Mammary epithelial cell (primary cell): ENCODE measurements at places on chromosomes 12 and 14. TPM values are rescaled to one million over a fixed set of nuclear protein-coding genes. Genes with fewer than 3 reads are reported as not detected.

- DNase-seq, result peak; percentile 50
Observed at GRCh38 chr12:53500142-53500775, 824 bp upstream of the TARBP2 start.

DNA sequence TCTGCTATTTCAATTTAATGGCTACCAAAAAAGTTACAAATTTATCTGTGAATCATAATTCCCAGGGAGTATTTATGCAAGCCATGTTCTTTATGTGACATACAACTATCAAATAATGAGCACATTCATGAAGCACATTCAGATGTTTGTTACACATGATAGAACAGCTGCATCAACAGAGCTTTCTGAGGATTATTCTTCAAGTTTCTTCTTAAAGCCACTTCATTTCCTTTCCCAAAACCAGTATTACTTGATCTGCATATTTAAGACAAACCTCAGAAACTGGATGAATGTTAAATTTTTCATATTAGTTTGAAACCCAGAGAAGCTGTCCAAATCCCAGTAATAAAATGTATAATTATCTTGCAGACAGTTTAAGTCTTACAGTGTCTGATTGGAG lies 73.6 kb upstream of the SOX5 start:
- DNase-seq, result no peak

DNA sequence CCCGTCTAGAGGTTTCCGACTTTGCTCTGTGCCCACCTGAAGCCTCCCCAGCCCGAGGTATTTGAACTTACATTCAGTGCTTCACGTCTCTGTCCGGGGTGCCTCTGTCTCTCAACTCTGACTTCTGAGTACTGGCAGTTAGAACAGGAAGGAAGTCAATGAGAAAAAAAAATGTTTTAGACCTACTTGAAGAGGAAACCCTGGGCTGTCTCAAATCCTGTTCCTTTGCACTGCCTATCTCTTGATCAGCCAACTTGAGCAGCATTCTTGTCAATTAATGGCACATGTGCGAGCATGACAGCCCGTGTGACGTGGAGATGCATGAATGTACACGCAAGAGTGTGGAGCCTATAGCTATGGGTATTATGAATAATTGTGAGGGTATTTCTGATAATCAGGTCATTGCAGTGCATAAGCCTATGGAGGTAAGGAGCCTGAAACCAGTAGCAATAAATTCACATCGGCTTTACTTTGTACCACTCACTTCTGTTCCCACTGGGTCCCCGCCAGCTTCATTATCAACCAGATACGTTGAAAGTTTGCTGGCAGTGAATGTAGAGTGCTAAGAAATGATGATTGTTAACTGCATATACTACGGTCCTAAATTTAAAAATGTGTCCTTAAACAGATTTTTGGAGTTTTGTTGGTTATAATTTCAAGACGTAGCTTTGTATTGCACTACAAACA lies at the start of gene ARHGDIB:
Gene ARHGDIB (minus strand): TSS at position 136 of the 687 bp plus-strand sequence. CDS start 10,889 bp downstream, outside the sequence.
- DNase-seq, result no peak

The NDUFB1 gene
- 192 TPM for polyA plus RNA-seq

The HCAR2 gene
- polyA plus RNA-seq, result 0.19 TPM

The ESRRB gene
- polyA plus RNA-seq, result 0.01 TPM
